Occipital lobe (tissue), 3 donors: ENCODE measurements at places on chromosomes 3 and 15. TPM values are rescaled to one million over a fixed set of nuclear protein-coding genes. Genes with fewer than 3 reads are reported as not detected.

The CYP8B1 gene
- total RNA-seq, result not detected

The TP63 gene
- total RNA-seq, result 0.16 TPM

The MAGEL2 gene
- 1.7 TPM for total RNA-seq

The ROPN1B gene
- total RNA-seq, result 0.31 TPM

The MYLK gene
- 15.1 TPM for total RNA-seq

The SKIC8 gene
- 55.4 TPM for total RNA-seq

The LMAN1L gene
- not detected for total RNA-seq

The DUOXA1 gene
- 0.31 TPM for total RNA-seq

The AADAC gene
- not detected for total RNA-seq

The OXTR gene
- 0.94 TPM for total RNA-seq

The OSBPL10 gene
- total RNA-seq, result 14.0 TPM

The IQCH gene
- 2.8 TPM for total RNA-seq

The PHC3 gene
- total RNA-seq, result 55.2 TPM

GRCh38 chr3:67290438-67290837 is 292.3 kb downstream of the KBTBD8 start:
- DNase-seq, result no peak

DNA sequence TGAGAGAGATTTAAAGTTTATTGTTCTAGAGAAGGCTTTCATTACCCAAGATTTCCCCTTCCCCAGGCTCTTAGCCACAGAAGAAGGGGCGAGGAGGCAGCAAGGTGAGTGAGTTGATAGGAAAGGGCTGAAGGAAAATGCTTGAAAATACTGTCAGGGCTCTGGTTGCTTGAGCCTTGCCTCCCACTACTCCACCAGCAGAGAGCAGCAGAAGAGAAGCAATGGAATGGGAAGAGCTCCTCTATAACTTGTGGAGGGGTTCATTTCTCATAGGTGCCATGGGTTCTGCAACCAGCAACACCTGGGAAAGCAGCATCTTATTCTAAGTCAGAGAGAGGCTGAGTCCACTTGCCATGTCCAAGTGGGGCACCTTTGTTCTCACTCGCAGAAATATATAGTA is 184.0 kb upstream of the CNTN6 start:
- no peak for DNase-seq

DNA sequence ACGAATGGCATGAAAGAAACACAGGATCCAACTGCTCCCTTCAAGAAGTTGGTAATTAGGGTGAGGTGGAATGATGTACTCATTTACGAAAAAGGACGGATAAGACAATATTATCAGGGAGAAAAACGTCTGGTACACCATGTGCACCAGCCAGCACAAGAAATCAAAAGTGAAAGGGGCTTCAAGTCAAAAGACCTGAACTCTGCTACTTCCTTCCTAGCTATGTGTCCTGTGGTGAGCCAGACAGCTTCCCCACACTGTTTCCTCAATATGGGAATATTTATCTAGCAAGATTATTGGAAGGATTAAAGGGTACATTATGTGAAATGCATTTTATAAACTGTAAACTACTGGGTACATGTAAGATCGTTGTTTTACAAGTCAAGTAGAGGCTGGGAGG is 33.9 kb downstream of the RAB27A start:
- no peak for DNase-seq

DNA sequence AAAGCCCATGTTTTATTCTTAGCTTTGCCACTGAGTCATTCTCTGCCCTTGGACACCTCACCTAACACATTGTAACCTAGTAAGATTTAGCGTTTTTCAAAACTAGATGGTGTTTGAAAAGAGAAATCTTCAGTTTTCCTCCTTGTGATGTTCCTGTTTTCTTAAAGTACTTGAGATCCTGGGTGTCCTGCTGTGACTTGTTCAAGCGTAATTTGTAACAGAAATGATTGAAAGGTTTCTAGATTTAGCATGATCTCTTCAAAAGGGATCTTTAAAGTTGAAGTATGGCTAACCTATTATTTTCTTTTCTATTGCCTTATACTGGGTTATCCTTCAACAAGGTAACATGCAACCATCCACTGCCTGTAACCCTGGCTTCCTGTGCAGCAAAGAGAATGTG is 32.6 kb upstream of the SPATA16 start:
- DNase-seq, result no peak

GRCh38 chr3:139772539-139773500 is 95.0 kb upstream of the NMNAT3 start:
- DNase-seq, result no peak

DNA sequence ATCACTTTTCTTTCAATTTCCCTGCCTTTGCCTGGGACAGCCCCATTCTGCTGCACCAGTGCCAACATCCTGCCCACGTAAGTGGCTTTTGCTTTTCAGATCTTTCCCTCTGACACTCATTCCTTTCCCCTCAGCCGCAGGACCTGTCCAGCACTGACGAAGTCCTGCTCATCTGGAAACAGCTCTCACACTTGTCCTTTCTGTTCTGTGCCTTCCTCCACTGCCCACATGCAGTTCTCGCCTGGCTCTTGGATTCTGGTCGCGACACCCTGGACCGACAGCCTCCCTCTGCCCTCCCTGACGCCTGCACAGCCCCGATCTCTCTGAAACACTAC is 99.7 kb downstream of the ADCY5 start:
- DNase-seq, result no peak

- no peak for DNase-seq
Observed at GRCh38 chr3:175985781-175986180, 1126.6 kb downstream of the NAALADL2 start.

- no peak for DNase-seq
Observed at GRCh38 chr15:31396881-31397560, 70.4 kb downstream of the KLF13 start.

- no peak for DNase-seq
Observed at GRCh38 chr3:197878427-197878826, 71.6 kb upstream of the RPL35A start.

DNA sequence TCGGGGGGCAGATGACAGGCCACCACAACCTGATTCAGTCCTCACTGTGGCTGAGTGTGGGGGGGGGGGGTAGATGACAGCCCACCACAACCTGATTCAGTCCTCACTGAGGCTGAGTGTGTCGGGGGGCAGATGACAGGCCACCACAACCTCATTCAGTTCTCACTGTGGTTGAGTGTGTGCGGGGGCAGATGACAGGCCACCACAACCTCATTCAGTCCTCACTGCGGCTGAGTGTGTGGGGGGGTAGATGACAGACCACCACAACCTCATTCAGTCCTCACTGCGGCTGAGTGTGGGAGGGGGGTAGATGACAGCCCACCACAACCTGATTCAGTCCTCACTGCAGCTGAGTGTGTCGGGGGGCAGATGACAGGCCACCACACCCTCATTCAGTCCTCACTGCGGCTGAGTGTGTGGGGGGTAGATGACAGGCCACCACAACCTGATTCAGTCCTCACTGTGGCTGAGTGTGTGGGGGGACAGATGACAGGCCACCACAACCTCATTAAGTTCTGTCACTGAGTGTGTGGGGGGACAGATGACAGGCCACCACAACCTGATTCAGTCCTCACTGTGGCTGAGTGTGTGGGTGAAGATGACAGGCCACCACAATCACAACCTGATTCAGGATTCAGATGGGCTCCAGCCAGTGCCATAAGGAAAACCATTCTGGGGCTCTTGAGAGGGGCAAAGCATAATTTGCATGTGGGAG is 16.9 kb downstream of the ZNF717 start:
- no peak for DNase-seq

DNA sequence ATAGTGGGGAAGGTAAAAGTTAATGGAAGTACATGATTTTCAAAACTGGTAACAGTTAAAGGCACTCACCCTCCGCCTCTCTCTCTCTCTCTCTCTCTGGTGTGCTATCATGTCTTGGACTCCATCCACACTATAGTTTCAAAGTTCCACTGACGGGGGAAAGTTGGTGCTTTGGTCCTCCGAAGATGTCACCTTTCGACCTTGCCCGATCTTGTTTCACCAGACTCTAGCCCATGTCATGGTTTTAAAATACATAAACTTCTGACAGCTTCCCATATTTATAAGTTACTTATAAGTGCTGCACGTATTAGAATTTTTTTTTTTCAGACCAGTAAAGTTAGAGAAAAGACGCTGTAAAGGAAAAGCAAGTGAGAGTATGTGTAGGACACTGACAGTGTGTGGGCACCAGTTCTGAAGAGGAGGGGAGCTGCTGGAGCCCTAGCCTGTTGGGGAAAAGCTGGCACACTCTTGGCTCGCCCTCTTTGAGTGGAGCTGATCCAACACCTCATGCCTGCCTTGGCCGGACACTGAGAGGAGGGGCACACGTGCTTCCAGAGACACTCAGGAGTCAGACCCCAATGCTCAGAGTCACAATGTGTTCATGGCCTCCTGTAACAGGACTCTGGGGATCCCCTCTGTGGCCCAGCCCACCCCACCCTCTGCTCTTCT is 200.5 kb upstream of the TPM1 start:
- no peak for DNase-seq

GRCh38 chr3:134374105-134374790 is at the start of gene AMOTL2:
Gene AMOTL2 (minus strand): TSS chr3:134374447. CDS start chr3:134371433, 3,014 bp downstream.
- DNase-seq, result peak; percentile 77

- peak; percentile 43 for DNase-seq
Observed at GRCh38 chr3:13518516-13518953, 30.4 kb upstream of the FBLN2 start.

DNA sequence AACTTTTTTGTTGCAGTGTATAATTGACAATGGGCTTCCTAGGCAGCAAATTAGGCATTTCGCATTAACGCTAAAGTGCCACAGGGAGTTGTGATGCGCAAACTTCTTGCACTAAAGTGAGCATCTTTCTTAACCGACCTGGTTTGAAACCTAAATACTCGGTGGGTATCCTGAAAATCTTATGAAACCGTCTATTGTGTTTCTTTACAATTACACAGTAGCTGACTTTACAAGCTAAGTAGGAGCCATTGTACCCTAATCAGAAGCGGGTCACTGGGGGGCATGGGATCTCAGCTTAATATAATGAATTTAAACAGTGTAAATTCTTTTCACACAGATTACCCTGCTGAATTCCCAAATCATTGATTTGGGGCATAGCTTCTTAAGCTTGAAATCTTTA is 328.0 kb downstream of the KCNH8 start:
- DNase-seq, result no peak

GRCh38 chr15:71804695-71805470 is 5.5 kb upstream of the NR2E3 start:
- no peak for DNase-seq

GRCh38 chr3:14547693-14548092 is 7.6 kb upstream of the GRIP2 start:
- no peak for DNase-seq

DNA sequence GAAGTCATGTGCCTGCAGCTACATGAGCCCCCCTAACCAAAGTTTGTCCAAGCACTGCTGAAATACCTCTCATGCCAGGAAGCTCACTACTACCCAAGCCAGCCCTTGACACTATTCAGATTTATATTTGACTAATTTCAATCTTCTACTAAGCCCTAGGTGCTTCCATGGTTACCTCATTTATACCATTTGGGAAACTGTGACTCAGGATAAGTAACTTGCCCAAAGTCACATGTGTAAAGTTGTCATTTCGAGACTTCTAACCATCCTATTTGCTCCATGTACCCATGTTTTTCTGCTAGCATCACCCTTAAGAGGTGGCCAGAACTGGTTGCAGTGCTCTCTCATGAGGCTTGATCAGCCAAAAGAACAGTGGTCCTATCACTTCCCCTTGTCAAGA is 20.7 kb upstream of the TIMP4 start:
- DNase-seq, result no peak

GRCh38 chr3:187713504-187713903 is 11.1 kb upstream of the RTP2 start:
- DNase-seq, result no peak

GRCh38 chr3:55813268-55814097 is 326.4 kb upstream of the WNT5A start:
- no peak for DNase-seq

DNA sequence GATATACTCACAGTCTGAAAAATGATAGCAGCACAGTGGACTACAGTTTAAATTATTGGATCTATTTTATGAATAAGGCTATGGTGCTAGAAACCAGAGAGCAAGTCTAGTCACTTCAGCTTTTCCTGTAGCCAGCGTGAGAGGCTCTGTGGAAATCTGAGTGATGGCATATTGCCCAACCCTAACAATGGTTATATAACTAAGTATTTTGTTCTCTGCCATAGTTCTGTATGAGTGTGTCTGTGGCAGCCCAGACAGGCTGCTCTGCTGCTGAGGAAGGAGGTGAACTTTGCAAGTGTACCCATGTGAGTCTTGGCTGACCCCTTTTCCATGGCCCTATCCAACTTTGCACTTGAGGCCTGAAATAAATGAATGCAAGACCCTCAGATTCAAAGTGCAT is 105.7 kb downstream of the LRTM1 start:
- peak; percentile 21 for DNase-seq

GRCh38 chr3:33993631-33994030 is 195.2 kb downstream of the PDCD6IP start:
- no peak for DNase-seq

DNA sequence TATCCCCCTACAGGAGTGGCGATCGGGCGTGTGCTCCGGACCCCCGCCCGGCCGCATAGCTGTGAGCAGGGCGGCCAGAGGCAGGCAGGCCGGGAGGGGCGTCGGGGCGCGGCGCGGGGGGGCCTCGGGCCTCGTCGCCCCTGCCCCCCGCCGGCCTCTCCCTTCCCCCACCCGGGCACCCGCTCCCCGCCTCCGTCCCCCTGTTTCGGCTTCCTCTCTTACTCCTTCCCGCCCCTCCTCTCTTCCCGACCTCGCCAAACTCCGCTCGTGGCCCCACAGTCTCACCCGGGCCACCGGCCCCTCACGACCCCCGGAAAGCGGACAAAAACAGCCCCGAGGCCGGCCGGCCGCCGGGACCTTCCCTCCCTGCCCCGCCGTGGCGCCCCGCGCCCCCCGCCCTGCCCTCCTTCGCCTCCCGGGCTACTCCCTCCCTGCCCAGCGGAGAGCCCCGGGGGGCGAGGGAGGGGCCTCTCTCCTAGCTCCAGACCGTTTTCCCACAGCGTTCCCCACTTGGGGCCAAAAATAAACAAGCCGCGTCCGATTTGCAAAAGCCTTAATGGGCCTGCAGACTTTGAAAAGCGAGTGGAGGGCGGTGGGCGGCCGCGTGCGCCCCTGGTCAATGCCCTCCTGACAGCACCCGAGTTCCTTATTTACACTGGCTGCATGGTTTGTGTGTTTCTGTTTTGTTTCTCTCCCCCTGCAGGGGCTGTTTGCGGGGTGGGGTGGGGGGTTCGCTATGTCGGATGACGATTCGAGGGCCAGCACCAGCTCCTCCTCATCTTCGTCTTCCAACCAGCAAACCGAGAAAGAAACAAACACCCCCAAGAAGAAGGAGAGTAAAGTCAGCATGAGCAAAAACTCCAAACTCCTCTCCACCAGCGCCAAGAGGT is 1.0 kb downstream of the UBE2E1 start:
- DNase-seq, result no peak

- DNase-seq, result no peak
Observed at GRCh38 chr3:114235431-114235830, 1.9 kb downstream of the ZNF80 start.

DNA sequence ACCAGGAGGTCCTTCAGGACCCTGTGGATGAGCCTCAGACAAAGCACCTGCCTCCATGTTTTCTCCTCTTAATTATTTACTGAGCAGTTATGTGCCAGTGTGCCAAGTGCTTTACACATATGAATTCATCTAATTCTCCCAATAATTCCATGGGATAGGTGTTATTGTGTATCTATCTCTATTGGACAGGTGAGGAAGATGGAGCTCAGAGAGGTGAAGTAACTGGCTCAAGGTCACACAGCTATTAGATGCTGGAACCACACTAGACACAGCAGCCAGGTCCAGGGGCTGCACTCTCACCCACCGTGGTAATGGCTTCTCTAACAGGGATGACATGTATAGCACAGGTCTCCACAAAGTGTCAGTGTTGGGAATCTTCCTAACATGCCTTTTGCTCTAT is 70.2 kb downstream of the TLE3 start:
- no peak for DNase-seq
